AG08396 (cell line): ENCODE measurements at places on chromosomes 6 and 20.

DNA sequence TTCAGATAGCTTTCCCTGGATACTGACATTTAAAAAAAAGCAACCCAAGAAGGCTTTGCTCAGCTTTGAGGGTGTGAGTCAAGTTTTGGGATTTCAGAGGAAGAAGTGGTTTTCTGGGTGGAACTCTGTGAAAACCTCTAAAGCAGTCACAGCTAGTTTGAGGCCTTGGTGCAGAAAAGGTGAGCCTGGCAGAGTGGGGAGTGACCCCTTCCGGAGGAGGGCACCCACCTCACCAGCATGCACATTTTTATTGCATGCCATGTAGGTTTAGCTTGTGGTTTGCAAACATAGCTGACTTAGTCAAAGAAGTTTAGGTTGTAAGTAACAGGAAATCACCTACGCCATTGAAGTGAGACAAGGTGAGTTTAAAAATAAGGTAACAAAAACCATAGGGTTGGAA, 146.8 kb upstream of the PMEPA1 start:
- DNase-seq: no peak

- DNase-seq: no peak
Measured at GRCh38 chr6:27901801-27902200, 10.4 kb downstream of the OR2B2 start.

DNA sequence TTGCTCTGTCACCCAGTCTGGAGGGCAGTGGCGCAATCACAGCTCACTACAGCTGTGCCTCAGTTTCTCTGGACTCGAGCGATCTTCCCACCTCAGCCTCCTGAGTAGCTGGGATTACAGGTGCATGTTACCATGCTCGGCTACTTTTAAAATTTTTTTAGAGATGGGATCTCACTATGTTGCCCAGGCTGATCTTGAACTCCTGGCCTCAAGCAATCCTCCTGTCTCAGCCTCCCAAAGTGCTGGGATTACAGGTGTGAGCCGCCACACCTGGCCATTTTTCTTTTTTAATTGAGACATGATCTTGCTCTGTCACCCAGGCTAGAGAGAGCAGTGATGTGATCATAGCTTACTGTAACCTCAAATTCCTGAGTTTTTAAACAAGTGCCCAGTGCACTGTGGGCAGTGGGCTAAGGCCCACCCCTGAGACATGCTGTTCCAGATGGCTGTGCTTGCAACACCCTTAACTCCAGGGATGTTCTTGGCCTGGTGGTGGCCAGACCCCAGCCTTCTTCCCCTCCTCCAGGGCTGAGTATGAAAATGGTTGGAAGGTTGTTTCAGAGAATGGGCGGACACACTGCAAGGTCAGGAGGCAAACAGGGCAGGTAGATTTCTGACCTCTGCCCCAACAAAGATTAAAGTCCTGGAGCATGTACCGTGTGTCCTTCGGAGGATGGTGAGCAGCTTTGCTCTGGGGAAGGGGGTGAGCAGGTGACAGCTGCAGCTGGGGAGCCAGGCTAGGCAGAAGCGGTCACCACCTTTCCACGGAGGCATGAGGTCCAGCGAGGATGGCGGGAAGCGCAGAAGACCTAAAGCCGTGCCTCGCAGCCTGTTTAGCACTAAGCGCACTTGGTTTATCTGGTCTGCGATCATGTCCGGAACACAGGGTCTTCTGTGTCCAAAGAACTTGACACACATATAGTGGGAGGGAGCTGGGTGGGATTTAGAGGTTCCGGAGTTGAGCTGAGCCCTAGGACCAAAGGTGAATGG, 1.4 kb upstream of the FAM83C start:
- DNase-seq: no peak

GRCh38 chr20:8246716-8247115, 114.7 kb downstream of the PLCB1 start:
- no peak for DNase-seq

DNA sequence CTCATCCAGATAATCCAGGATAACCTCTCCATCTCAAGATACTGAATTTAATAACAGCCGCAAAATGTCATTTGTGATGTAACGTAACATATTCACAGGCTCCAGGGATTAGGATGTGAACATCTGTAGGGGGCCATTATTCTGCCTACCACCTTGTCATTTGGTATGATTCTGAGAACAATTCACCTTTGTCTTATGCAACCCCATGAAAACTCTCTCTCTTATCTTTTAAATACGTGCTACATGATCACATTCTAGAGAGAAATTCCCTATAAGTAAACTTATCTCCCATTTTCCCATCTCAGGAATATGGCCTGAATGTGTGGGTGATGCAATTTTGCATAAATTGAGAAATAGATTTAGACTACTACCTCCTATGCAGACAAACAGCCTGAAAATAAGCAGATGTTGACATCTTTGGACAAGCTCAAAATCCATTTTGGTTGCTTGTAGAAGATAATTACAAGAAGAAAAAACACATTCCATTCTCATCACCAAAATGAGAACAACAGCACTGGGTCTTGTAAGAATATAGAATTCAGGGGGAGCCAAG, 255.4 kb upstream of the STXBP5 start:
- DNase-seq: no peak

- DNase-seq: no peak
Measured at GRCh38 chr6:37802810-37803209, 16.7 kb upstream of the ZFAND3 start.

GRCh38 chr6:119800526-119800925, 451.0 kb upstream of the MAN1A1 start:
- DNase-seq: no peak
